Endodermal cell (in vitro differentiated cells): ENCODE measurements at places on chromosomes 12 and 14.

DNA sequence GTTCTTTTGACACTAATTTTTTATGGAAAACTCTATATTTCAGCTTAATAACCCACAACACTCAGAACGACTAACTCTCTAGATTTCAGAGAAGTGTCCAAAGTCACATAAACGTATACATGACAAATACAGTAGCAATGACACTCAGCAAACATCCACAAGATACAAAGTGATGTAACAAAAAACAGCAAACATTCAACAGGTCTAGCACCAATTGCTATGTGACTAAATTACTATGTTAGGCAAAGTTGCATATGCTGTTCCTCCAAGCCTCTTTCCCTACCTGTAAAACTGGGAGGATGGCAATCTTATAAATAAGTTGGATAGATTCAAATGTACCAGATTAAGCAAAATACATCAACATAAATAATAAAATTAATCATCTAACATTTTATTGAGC, 1.7 kb downstream of the RECQL start:
- no peak for DNase-seq

GRCh38 chr14:98578204-98578603, 693.8 kb downstream of the BCL11B start:
- DNase-seq, result no peak

DNA sequence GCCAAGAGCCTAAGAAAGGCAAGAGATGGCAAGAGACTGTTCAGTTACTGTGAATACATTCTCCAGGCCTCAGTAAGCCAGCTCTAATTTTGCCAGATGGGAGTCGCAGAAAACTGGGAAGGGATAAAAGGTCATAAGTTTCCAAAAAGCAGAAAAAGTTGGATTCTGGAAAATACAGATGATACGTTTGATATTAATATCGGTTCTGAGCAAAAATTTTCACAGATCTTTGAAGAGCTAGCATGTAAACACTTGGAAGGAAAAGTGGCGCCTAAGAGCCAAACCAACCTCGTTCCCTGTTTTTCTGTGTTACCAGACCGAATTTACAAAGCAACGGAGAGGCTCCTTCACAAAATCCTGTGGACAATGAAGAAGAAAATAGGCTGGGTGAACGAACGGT, 7.8 kb upstream of the EML1 start:
- peak; percentile 10 for DNase-seq

GRCh38 chr12:92695056-92695455, 7.7 kb upstream of the PLEKHG7 start:
- DNase-seq, result no peak

DNA sequence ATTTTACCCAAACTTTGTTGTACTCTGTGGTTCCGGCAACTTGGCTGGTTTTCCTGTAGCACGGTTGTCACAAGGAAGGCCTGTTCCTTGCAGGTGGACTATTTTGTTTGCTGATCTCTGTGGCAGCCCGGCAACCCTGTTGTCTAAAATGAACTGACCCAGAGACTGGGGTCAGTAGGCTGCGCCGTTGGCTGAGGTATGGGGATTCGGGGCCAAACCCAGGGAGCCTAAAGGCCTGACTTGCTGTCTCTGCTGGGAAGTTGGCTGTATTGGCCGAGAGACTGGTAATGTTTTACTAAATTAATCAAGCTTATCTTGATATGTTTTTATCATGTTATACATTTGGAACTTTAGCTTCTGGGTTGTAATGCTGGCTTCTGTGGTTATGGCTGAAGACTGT, 13.8 kb downstream of the SMIM41 start:
- no peak for DNase-seq

DNA sequence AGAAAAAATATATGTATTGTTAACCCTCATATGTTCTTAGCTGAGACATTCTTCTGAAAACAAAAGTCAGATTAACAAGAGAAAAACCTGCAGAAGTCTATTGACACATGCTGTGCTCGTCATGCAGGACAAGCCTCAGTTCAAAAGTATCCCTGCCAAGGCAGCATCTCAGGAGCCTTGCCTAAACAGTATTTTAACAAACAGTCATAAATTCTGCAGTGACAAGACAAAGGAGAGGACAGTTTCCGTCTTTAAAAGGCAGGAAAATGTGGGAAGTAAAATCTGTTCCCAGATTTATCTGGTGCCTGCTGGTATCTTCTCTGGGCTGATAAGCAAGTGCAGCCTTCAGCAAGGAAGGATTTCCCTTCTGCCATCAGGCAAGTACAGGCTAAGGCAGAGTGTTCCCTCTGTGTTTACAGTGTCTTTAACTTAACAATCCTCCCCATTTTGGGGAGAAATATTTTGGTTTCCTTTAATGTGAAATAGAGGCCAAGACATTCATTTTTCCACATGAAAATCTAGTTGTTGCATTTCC, 480.2 kb upstream of the CCDC196 start:
- DNase-seq, result no peak

GRCh38 chr12:122876731-122877130, 19.2 kb downstream of the VPS37B start:
- DNase-seq, result no peak
